Dermis lymphatic vessel endothelial cell (primary cell): ENCODE measurements at places on chromosomes 7 and 10. TPM values are rescaled to one million over a fixed set of nuclear protein-coding genes. Genes with fewer than 3 reads are reported as not detected.

The LEP gene
- not detected in 2 replicates for total RNA-seq

The LIPF gene
- not detected in 2 replicates for total RNA-seq

The INPP5A gene
- total RNA-seq = 16.0 and 25.7 TPM in 2 replicates

The MDFIC gene
- total RNA-seq = 41.9 and 73.8 TPM in 2 replicates

The LIPM gene
- total RNA-seq = not detected in 2 replicates

The DHX32 gene
- 46.9 and 49.4 TPM in 2 replicates for total RNA-seq

The FKBP6 gene
- total RNA-seq = not detected in 2 replicates

The LLCFC1 gene
- not detected in 2 replicates for total RNA-seq

The LIPN gene
- not detected in 2 replicates for total RNA-seq

The SEMA3E gene
- 0.11 and 1.0 TPM in 2 replicates for total RNA-seq

The APBB1IP gene
- 0.11 TPM in 1 of 2 replicates, not detected in the other for total RNA-seq

The AGR2 gene
- not detected in 2 replicates for total RNA-seq

The ARHGEF35 gene
- total RNA-seq = under 0.01 and 0.43 TPM in 2 replicates

The GRID2IP gene
- total RNA-seq = under 0.01 and 0.09 TPM in 2 replicates

The SLC18A3 gene
- not detected in 2 replicates for total RNA-seq

The MYO3A gene
- under 0.01 TPM in 1 of 2 replicates, not detected in the other for total RNA-seq

The SLC37A3 gene
- total RNA-seq = 50.7 and 53.0 TPM in 2 replicates

The FAM131B gene
- 0.09 and 0.11 TPM in 2 replicates for total RNA-seq

The ZNF394 gene
- total RNA-seq = 29.7 and 33.4 TPM in 2 replicates

The PRKG1 gene
- 1.7 and 3.0 TPM in 2 replicates for total RNA-seq

The A1CF gene
- total RNA-seq = not detected in 2 replicates

The SYT15 gene
- total RNA-seq = 0.54 and 2.2 TPM in 2 replicates

The EFCAB10 gene
- total RNA-seq = not detected in 2 replicates

The GATA3 gene
- total RNA-seq = under 0.01 TPM in 1 of 2 replicates, not detected in the other

The PLAC9 gene
- 0.43 and 2.4 TPM in 2 replicates for total RNA-seq

The REEP3 gene
- 42.9 and 66.2 TPM in 2 replicates for total RNA-seq

The ECHDC3 gene
- 15.7 and 21.7 TPM in 2 replicates for total RNA-seq

The SAP25 gene
- not detected in 2 replicates for total RNA-seq

The CABCOCO1 gene
- 0.09 and 0.11 TPM in 2 replicates for total RNA-seq

The SKIDA1 gene
- 4.0 and 5.4 TPM in 2 replicates for total RNA-seq

The TRIM50 gene
- total RNA-seq = not detected in 2 replicates

The SUN3 gene
- total RNA-seq = not detected in 2 replicates

The GARIN1A gene
- 0.09 and 0.33 TPM in 2 replicates for total RNA-seq

The PLXDC2 gene
- 10.2 and 10.7 TPM in 2 replicates for total RNA-seq

The SORCS1 gene
- total RNA-seq = not detected in 2 replicates

The ACHE gene
- total RNA-seq = 2.2 and 5.1 TPM in 2 replicates

The TMEM178B gene
- total RNA-seq = under 0.01 and 0.11 TPM in 2 replicates

The ZNF786 gene
- total RNA-seq = 5.3 and 7.6 TPM in 2 replicates

The FHIP2A gene
- 35.0 and 35.8 TPM in 2 replicates for total RNA-seq

The ANKRD1 gene
- total RNA-seq = 92.0 and 289 TPM in 2 replicates

The NRG3 gene
- total RNA-seq = 10.6 and 15.2 TPM in 2 replicates

The AFAP1L2 gene
- total RNA-seq = 0.17 and 0.54 TPM in 2 replicates

The ZNF425 gene
- 1.5 and 2.7 TPM in 2 replicates for total RNA-seq
